ENCODE measurements at places on chromosomes 4 and X.
A peak's percentile ranks its signal among the peaks of the same experiment; 100 is the strongest.

- DNase-seq: no peak
These were observed 87.7 kb downstream of the GPC3 start for GRCh38 chrX:133897593-133898163.

- DNase-seq: no peak
These were observed 154.2 kb downstream of the RAB28 start for GRCh38 chr4:13329963-13330362.

DNA sequence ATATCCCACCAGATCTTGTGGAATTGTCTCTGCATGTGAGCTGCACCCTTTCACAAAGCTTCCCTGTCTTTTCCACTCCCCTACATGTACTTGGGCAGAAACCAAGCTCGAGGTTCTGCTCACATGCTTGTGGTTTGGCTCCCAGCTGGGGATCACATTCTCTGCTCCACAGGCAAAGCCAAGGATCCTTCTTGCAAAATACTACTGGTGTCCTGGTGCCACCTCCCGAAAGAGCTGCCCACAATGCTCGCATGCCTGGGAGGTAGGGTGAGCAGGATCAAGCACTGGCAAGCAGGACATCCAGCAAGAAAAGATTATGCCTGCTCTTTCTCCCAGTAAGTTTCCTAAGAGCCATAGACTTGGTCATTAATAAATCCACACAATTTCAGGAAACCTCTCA is 45.1 kb upstream of the PPARGC1A start:
- no peak for DNase-seq

GRCh38 chrX:69396916-69397315 is 107.2 kb upstream of the NALF2 start:
- no peak for DNase-seq

GRCh38 chr4:133148690-133149363 is at the start of gene PCDH10:
PCDH10 (plus strand) TSS chr4:133149294; CDS start chr4:133150141, 847 bp downstream.
- no peak for DNase-seq

DNA sequence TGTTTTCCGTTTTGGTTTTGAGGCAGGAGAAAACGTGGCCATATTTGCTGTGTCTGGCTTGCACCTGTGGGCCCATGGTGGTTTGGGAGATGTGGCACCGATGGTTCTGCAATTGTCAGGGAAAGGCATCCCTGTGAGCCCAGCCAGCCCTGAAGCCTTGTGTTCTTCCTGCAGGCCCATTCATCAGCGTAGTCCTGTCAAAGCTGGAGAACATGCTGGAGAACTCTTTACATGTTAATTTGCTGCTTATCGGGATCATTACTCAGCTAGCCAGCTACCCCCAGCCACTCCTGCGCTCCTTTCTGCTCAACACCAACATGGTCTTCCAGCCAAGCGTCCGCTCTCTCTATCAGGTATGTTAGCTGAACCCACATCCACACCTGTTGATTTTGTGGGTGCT is 104.7 kb downstream of the GATB start:
- no peak for DNase-seq

DNA sequence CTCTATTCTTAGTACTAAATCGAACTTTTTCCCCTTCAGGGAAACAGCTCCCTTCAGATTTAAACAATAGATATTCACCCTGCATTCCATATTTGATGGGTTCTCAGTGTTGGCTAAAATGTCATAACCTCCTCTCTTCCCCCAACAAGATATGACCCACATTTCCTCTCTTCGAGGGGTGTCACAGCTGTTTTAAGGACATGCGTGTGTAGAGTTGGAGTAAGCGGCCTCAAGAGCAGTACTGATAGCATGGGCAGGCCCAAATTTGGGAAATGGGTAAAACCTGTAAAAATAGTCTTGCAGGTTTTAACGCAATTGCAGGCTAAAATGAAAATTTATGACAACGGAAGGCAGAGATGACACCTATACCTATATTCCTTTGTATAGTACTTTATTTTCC is 28.7 kb downstream of the SAT1 start:
- DNase-seq: no peak

DNA sequence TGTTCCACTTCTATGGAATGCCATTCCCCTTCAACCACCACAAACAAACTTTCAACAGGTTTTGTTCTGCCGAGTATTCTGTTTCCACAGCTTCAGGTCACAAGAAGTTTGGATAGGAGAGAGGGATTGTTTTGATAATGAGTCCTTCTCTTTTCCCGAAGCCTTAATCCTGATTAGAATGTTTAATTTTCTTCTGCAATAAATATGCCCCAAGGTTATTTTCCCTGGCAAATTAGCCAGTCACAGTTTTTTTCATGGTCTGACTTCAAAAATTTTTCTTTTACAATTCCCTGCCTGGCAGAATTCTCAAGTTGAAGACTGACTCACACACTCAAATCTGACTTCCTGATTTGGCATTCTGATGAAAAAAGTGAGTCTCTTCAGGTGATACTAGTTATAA is 33.1 kb upstream of the EDNRA start:
- no peak for DNase-seq

GRCh38 chr4:76546759-76547742 is 112.0 kb downstream of the SHROOM3 start:
- no peak for DNase-seq

- DNase-seq: no peak
These were observed 6.2 kb downstream of the CHIC2 start for GRCh38 chr4:54058171-54058570.

DNA sequence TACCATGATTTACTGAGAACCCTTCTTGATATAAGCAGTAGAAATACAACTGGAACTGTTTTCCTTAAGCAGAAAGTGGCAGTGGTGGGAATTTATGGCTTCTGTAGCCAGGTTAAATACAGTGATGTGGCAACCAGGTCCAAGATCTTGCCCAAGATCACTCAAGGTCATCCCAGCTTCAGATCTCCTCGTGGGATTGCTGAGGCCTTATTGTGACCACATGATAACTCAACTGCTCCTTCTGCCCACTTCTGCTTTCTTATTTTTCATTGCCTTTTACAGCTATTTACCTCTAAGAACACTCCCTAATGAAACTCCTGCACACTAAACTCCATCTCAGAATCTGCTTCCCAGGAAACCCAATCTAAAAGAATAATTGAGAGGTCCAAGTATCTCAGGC is 12.4 kb upstream of the CYBB start:
- DNase-seq: no peak

DNA sequence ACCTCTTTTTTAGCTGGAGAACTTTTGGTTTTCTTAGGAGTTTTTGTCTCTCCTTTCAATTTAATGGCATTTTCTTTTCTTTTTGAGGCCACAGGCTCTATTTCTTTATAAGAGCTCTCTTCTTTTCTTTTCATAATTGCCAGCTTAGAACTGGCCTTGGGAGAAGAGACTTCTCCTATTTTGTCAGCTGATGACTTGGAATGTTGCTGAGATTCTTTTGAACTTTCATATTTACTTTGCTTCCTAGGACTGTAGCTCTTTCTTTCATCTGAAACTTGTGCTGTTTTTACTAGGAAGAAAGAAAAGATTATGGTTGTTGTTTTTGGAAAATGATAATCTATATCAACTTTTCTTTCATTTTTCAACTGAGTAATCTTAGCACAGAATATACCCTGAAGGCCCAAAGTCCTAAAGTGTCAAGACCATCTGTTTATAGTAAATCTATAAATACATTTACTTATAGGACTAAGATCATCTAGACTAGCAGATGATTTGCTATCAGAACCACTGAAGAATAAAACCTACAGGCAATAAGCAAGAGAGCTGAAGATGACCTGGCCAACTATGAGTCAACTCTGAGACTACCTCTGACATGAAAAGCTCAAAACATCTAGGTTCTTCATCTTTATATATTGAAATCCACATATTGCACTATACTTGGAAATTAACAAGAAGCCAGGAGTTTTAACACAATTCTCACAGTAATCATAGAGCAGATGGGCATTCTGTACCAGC is 45.6 kb downstream of the RFC1 start:
- DNase-seq: no peak

GRCh38 chr4:155676430-155676825 is 9.8 kb downstream of the GUCY1A1 start:
- DNase-seq: no peak

GRCh38 chrX:123983240-123983639 is 21.7 kb downstream of the STAG2 start:
- no peak for DNase-seq

- DNase-seq: no peak
These were observed 360.4 kb downstream of the RAPGEF2 start for GRCh38 chr4:159463235-159463634.

DNA sequence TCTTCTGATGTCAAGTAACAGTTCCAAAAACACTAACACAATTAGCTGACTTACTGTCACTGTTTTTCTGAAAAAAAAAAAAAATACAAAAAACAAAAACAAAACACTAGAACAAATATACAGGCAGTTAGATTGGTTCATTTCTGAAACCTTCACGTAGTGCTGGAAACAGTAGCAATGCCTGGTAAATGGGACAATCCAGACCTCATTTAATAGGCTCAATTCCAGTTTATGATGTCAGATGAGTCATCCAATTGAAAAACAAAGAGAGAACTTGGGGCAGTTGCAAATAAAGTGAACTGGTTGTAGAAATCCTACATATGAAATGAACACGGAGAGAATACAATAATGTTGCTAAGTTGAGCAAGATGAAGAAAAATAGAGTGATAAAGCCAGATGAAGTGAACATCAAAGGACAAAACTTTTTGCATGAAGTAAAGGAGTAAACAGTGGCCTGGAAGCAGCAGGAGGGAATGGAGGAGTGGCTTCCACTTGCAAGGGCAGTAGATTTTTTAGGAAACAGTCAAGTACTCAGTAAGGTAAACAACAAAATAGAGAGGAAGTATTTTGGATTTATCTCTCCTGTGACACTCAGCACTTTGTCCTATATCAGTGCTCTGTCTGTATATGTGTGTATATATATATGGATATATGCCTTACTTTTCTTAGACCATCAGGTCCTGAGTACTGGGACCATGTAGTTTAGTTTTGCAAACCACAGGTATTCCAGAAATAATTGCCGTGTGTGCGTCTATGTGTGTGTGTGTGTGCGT is 39.3 kb upstream of the MAGEA10 start:
- DNase-seq: no peak

DNA sequence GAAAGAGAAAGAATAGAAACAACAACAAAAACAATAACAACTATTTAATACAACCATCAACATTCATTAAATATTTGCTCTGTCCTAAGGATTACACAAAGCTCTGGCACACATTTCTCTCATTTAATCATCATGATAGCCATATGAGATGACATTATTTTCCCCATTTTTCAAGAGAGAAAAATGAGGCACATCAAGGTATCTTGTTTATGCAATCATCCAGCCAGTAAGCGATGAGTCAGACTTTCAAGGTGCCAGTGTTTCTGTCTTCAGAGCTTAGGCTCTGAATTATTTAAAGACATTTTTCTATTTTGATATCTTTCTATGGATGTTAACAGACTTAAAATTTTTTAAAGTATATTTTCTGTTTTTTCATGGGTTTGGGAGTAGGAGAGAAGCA is 541.8 kb upstream of the SMIM31 start:
- no peak for DNase-seq

- peak; percentile 21 for DNase-seq
These were observed 1.3 kb upstream of the CCNI start for GRCh38 chr4:77076889-77077635.

GRCh38 chrX:43526878-43527277 is 129.2 kb upstream of the MAOA start:
- no peak for DNase-seq

- no peak for DNase-seq
These were observed 6.6 kb upstream of the GRPEL1 start for GRCh38 chr4:7074426-7074825.
